ENCODE measurements at places on chromosomes 16 and 17. TPM values are rescaled to one million over a fixed set of nuclear protein-coding genes. Genes with fewer than 3 reads are reported as not detected.

GRCh38 chr16:75203667-75204409 is 3.1 kb downstream of the CTRB2 start:
- no peak for DNase-seq

DNA sequence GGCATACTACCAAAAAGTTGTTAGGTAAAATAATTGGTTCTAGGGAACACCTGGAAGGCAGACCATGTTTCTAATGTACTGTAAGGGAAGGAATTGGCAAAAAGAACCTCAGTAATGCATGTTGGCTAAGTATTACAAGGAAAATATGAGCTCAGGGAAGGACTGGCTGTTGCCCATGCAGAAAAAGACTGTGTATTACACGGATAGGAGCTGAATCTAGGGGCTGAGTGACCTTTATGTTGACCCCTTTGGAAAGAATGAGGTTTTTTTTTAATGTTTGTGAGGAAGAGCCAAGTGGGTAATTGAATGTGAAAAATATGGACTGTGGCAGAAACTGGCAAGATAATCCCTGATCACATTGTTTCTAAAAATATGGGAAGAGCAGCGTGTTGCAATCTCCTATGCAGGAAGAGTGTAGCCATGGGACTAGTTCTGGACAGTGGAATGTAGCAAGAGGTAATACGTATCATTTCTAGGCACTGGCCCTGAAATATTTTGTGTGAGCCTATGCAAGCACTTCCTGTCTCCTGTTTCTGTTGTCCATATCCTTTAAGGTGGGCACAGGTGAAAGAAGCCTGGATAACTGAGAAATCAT is 95.1 kb upstream of the CNTNAP4 start:
- DNase-seq = no peak

DNA sequence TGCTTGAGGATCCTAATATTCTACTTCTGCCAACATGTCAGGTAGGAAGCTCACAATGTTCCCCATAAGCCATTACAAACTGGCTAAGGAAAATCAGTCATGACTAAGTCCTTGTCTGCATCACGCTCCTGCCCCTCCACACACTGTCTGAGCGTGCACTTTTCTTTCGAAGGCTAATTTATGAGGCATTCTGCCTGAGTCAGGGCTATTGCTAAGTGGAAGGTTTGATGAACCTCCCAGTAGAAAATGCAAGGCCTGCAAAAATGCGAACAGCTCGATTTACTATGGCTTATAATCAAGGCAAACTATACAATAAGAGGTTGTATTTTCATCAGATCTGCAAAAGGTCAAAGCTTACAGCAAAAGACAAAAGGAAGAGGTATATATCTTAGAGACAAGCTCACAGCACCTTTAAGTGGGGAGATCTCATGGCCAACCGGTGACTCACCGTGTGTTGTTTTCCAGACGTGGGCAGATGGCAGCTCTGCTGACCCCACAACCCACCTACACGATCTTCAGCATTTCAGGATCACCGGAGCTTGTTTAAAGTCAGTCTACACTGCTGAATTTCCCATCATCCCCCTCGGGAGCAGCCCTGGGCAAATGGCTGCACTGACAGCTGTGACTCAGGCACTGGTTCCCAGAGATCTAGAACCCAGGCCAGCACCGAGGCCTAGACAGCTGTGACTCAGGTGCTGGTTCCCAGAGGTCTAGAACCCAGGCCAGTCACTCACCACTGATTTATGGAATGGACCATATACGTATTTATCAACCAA is 26.1 kb downstream of the MEAK7 start:
- no peak for DNase-seq

Gene CCDC47
- total RNA-seq = 56.3 TPM

Gene MRPL28
- total RNA-seq = 75.3 TPM

- DNase-seq = no peak
Observed at GRCh38 chr16:9077091-9077809, 14.2 kb upstream of the HAPSTR1 start.

- no peak for DNase-seq
Observed at GRCh38 chr17:40539711-40540411, 25.4 kb downstream of the CCR7 start.

DNA sequence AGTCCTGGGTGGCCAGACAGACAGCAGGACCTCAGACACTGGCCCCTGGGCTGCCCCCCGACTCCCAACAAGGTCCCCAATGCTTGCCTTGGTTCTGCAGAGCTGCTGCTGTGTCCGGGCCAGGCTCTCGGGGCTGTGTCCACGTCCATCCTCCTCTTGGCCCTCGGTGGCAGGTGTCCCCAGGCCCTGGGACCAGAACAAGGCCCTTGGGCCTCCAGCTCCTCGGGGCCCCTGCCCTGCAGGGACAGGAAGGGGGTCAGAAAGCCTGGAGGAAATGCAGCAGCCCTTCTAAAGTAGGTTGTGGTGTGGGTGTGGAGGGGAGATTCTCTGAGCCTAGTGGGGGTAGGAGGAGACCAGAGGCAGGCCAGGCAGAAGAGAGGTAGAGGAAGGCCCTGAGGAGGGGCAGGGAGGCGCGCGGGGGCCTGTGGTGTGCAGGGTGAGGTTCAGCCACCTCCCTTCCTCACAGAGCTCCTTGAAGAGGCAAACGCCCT is 2.5 kb upstream of the AXIN1 start:
- DNase-seq = no peak

Gene GOT2
- 75.7 TPM for total RNA-seq

Gene CA5A
- total RNA-seq = not detected

Gene PRSS36
- 1.4 TPM for total RNA-seq

Gene DPEP2NB
- total RNA-seq = not detected

Gene ANKRD13B
- total RNA-seq = 52.6 TPM

- no peak for DNase-seq
Observed at GRCh38 chr17:41199421-41200078, 9.9 kb downstream of the KRTAP9-1 start.

DNA sequence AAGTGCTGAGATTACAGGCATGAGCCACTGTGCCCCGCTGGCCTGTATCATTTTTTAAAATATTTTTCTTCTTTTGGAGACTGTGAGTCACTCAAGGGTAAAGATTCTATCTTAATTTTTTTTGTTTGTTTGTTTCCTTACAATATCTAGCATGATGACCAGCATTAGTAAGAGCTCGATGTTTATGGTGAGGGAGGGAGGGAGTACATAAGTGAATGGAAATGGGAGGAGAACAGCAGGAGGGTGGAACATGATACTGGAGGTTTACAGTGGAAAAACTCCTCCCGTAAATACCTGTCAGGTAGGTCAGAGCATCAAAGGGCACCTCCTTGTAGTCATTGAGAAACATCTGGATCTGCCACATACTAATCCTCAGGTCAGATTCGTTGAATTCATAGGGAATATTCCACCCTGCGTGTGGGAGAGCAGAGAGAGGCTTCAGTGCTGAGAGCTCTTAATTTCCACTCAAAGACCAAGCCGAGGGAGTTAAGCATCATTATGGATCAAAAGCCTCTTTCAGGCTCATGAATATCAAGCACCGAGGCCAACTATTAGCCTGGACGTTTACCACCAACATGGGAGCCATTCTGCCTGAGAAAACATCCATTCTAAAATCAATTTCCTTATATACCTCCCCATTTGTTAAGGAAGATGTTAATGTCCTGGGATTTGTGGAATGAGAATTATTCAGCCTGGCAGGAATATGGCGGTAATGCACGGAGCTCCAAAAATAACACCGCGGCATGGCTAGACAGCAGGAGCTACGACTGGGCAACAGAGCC is 51.8 kb downstream of the LYRM1 start:
- DNase-seq = no peak

DNA sequence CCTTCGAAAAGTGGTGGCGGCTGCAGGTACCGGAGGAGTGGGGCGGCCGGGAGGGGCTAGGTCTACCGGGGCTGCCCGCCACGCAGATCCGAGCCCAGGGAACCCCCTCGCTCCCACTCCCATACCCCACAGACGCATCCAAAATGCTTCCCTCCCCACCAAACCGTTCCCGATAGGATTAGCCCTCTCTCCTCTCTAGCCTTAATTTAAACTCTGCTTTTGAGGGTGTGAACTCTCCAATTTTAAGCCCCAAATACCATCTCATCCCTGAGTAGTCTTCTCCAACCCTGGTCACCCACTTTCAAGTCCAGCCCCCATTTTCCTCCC is 260 bp upstream of the CXCL16 start:
- no peak for DNase-seq

Gene EIF3CL
- 91.5 TPM for total RNA-seq

DNA sequence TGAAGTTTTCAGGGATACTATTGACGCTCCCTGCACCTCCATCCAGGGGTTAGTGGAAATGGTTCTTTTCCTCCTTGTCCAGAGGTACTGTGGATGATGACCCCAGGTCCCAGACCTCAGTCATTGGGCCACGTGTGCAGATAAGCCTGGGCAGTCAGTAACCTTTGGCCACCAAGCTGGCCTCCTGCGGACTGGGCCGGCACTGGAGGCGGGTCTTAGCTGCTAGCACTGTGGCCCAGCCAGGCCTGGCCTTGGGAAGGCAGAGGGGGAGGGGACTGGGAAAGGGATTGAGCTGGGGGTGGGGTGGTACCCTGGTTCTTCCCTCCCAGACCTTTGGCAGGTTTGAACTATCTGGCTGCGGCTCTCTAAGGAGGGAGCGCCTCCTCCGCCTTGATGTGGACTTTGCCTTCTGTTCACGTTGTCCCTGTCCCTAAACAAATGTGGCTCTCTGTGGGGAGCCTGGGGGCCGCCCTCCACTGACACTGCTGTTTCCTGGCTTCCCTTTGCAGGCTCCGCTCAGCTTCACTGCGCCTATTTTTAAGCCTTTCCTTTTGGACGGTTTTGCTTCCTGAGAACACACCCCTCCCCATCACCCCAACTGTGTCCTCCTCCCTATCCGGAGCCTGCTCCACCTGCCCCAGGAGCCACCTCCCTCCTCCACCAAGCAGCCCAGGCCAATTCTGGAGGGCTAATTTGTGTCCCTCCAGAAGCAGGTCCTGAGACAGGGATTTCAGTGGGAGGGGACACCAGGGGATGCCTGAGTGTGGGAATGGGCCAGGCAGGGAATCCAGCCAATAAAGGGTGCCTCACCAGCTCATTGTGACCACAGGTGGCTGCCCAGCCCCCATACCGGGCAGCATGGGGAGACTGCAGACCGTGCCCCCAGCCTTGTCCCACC is 251.9 kb downstream of the SEC14L1 start:
- DNase-seq = no peak

DNA sequence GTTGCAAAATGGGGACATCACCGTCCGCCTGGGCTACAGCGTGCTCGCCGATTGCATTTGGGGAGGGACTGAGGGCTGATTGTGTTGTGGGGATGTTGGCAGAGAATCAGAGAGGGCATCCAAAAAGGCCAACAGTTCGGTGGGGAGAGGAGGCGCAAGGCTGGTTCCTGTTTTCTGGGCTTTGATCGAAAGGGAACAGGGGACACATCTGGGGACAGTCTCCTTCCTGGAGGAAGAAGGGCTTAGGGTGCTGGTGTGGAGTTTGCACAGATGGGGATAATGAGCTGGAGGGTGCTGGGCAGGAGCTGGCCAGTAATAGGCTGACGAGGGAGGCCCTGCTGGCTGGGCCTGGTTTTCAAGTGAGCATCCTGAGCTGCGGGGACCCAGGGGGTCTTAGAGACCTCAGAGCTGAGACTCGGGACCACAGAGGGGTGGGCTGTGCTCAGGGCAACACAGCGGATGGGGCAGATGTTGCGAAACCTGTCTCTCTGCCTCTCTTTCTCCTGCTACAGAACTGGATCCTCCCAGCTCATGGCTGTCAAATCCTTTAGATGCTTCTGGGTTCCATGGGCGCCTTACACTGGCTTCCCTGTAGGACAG is 288.7 kb downstream of the SEC14L1 start:
- no peak for DNase-seq

GRCh38 chr17:38601539-38602351 is 4.0 kb downstream of the SRCIN1 start:
- DNase-seq = no peak

Gene CACNG5
- not detected for total RNA-seq

DNA sequence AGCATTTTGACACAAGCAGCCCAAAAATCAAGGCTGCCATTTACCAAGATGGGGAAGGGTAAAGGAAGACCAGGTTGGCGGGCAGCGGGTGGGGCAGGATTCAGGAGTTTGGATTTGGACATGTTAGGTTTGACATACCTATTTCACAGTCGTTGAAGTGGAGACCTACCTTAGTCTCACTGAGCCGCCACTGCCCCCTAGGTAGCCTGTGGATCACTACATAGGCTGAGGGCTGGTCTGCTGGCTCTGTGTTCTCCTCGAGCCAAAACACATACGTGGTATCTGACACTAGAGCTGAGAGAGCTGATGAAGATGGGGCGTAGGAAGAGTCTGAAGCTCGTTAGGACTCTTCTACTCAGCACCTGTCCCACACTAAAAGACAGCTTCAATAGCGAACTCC is 115.1 kb downstream of the HIC1 start:
- no peak for DNase-seq

Gene DCXR
- total RNA-seq = 80.2 TPM

GRCh38 chr16:11604783-11605563 is 18.3 kb upstream of the LITAF start:
- DNase-seq = no peak

Gene TTLL6
- not detected for total RNA-seq

GRCh38 chr16:59654455-59654854 is 920.3 kb upstream of the GOT2 start:
- no peak for DNase-seq

Gene TSPOAP1
- total RNA-seq = 87.2 TPM

GRCh38 chr16:80380514-80380913 is 160.3 kb upstream of the DYNLRB2 start:
- DNase-seq = no peak

Gene TBC1D3I
- total RNA-seq = 0.80 TPM

All from mesothelial cell of epicardium (in vitro differentiated cells).